ENCODE measurements at places on chromosomes 3 and 15.

DNA sequence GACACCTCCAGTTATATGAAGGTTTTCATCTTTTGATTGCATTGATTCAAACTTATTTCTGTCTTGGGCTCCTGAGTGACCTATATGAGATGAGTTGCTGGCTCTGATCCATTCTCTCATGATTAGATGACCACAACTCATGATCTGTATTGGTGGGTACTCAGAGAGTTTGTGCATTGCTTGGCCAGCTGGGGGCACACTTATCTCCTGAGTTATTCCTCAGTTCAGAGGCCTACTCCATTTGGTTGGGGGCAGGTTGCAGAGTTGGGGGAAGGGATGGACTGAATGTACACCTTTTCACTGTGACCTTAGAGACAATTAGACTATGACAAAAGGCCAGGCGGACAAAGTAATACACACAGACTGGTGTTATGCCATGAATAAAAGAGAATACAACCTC lies 166.2 kb upstream of the SEMA6D start:
- no peak for DNase-seq

DNA sequence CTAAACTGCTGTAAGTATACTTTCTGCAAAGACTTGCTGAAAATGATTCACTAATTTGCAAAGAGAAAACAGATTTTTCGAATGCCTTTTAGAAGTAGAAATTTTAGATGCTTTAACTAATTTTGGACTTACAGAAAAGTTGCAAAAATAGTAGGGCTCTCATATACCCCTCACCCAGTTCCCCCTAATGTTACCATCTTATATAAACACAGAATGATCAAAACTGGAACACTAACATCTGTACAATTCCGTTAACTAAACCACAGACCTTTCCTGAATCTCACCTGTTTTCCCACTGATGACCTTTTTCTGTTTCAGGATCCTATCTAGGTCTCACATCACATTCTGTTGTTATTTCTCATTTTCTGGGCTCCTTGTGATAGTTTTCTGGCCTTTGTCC lies 454.8 kb downstream of the SHQ1 start:
- DNase-seq, result no peak

GRCh38 chr3:182962166-182962565 lies 18.2 kb downstream of the DCUN1D1 start:
- DNase-seq, result no peak

- DNase-seq, result no peak
These were observed 81.8 kb upstream of the NANOGP8 start for GRCh38 chr15:35166730-35167359.

GRCh38 chr3:119715105-119715504 lies 12.3 kb downstream of the CFAP91 start:
- no peak for DNase-seq

- no peak for DNase-seq
These were observed 60.8 kb downstream of the KAT2B start for GRCh38 chr3:20101041-20101440.

GRCh38 chr3:114848643-114849350 lies 298.3 kb downstream of the ZBTB20 start:
- DNase-seq, result no peak

DNA sequence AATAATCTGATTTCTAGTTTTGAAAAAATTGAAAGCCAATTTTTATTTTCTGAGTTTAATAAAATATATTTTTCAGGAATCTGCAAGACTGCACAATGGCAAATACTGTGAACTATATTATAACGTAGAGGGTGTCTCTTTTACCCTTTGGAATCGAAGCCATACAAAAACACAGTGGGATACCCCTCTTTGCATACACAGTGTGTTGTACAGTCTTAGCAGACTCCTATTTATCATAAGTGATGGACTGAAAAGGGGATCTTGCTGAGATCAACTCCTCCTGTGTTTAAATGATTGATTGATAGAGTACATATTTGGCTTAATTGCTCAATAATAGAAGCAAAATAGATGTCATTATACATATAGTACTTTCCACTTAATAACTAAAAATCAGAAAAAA lies 981.2 kb downstream of the NSUN3 start:
- no peak for DNase-seq

- DNase-seq, result no peak
These were observed 99.0 kb downstream of the TMCC1 start for GRCh38 chr3:129794311-129795185.

DNA sequence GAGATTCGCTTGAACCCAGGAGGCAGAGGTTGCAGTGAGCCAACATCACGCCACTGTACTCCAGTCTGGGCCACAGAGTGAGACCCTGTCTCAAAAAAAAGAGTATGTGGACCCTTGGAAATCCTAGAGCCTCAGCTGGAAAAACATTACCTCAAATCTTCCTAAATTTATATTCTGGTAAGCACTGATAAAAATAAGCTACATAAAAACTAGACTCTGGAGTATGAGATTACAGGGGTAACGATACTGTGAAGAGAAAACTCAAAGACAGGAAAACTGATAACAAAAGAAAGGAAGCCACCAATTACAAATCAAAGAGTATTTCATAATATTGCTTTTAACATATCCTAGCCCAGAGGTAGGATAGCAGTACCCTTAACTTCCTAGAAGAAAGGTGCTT lies 30.3 kb downstream of the SETD2 start:
- DNase-seq, result no peak

- DNase-seq, result no peak
These were observed 30.3 kb upstream of the SETD2 start for GRCh38 chr3:47193871-47194859.

DNA sequence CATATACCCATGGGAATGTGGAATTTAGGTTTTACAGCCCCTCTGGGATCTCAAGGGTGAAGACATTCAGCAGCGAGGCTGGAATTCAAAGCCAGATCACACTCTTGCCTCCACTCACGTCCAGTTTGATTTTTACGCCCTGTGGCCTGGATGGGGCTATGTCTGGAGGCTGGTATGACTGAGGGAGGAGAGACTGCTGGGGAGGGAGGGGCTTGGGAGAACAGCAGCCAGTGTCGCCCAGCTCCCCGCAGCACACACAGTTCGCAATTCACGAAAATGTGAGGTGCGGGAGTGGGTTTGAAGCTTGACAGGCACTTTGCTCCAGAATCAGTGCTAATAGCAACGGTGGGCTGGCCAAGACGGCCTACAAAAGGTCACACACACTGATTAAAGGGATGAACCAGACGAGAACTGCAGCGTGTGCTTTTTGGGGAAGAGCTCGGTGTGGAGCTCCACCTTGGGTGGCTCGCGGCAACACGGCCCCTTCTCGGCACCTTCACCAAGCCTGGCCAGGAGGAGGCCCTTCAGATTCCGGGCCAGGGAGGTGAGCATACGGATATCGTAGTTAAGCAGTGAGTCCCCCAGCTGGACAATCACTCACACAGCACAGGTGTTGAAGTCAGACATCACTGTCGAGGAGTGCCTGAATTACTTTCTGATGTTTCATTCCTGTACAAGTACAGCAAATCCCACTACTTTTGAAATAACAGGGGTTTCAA lies 16.4 kb downstream of the EHD4 start:
- no peak for DNase-seq

DNA sequence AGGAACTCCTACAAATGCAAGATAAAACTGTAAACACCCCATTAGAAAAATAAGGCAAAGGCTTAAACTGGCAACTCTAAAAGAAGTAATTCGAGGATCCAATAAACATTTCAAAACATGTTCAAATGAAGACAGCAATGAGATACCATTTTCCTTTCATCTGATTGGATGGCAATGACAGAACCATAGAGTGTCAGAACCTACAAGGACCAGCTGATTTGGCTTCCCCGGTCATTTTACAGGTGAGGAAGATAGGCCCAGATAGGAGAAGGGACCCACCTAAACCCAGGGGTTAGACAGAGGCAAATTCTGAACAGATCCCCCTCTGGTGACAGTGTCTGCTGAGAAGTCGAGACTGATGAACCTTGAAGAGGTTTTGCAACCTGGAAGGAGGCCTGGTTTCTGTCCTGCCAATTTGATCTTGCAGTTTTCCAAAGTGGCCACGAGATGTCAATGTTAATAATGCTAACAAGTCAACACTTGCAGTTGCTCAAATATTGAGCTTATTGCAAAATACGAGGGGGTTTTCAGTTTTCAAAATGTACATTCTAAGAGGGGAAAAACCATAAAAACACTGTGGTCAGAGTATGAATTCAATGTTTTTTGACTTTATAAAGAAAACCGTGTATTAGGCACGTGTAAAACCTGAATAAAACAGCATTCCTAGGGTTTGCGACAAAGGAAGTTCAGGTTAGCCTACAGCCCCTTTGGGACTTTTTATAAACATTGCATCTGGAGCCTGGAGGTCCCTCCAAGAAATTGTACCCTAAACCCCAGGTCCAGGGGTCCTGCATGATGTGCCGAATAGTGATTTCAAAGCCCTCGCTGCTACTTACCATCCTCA lies 21.5 kb downstream of the CFAP161 start:
- DNase-seq, result no peak

GRCh38 chr3:11283139-11283475 lies 10.9 kb downstream of the ATG7 start:
- no peak for DNase-seq

DNA sequence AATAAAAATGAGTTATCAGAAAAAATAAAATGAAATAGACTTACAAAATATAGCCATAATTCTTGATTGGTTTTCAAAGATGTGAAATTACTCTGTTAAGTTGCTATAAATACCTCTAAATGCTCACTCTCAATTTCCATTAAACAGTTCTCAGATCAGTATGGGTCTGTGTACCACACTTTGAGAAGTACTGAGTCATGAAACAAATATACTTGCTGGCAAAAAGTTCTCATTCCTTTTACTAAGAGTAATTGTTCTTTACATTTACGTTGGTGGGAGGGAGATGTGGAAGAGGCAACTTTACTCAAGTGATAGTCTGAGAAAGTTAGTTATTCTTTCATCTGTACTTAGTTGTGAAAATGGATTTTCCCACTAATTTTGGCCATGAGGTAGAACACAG lies 96.3 kb downstream of the ZNF385D start:
- DNase-seq, result no peak

GRCh38 chr3:43256714-43257461 lies 29.5 kb upstream of the SNRK start:
- DNase-seq, result no peak

- no peak for DNase-seq
These were observed 139.0 kb downstream of the P3H2 start for GRCh38 chr3:189981668-189982067.

DNA sequence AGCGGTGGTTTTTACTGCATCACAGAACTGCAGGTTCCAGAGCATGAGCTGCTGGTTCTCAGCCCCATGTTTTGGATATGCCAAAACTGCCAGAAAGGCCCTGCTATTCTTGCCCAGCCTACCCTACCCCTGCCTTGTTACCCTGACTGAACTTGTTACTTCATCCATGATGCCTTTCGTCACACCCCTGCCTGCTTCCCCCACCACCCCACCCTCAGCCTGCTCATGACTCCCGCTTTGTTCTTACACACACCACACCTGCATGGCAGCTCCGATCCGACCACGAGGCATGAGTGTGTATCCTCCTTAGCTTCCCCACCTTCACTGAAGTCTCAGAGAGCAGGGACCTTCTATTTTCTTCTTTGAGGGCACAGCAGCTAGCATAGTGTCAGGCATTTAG lies 5.1 kb upstream of the TM4SF1 start:
- no peak for DNase-seq

DNA sequence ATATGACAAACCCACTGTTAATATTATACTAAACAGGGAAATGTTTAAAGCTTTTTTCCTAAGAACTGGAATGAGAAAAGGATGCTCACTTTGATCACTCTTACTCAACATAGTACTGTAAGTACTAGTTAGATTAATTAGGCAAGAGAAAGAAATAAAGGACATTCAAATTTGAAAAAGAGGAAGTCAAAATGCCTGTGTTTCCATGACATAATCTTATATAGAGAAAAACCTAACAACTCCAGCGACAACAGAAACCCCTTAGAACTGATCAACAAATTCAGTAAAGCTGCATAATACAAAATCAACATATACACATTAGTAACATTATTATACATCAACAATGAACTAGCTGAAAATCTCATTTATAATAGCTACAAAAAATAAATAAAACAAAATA lies 200.6 kb upstream of the ROBO1 start:
- no peak for DNase-seq

- no peak for DNase-seq
These were observed 70.3 kb upstream of the GALNT15 start for GRCh38 chr3:16104156-16104555.

GRCh38 chr3:133383175-133383574 lies 16.7 kb upstream of the BFSP2 start:
- DNase-seq, result no peak

DNA sequence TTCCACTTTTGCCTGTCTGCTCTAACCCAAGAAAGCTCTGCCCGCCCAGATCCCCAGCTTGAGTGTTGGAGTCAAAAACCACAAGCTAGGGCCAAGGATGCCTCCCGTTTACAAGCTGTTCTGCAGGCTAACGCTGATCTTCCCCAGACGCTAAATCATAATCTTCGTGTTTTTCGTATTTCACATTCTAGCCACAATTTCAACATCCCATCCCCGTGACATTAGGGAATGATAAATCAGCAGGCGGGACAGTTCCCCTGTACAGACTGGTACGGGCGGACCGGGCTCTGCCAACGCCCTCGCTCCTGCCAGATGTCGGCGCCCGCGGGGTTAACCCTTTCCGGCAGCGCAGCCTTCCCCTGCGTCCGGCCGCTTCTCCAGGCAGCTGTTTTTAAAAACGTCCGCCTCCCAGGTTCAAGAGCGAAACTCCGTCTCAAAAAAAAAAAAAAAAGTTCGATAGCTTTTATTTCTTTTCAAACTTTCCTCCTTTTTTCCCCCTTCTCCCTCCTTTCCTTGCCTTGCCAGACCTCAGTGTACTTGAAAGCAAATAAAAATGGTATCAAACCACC lies 81.0 kb upstream of the BNC1 start:
- DNase-seq, result no peak

DNA sequence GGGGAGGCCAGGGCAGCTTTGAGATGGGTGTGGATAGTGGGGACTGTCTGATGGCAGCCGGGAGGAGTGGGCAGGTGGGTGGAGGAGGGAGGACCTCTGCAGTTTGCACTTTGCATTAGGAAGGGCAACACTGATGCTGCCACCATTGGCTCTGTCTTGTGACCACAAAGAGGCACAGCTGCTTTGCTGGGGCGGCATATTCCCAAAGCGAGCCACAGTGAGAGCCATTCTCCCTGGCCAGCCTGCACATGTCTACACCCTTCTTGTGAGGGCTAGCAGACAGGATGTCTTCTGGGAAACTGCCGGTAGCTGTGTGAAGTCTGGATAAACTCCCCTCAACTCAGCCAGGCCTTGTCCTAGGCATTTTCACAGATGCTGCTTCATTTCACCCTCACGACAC lies 38.3 kb downstream of the CCNB2 start:
- no peak for DNase-seq

- DNase-seq, result no peak
These were observed 108.4 kb downstream of the PTPRG start for GRCh38 chr3:61669668-61670299.

DNA sequence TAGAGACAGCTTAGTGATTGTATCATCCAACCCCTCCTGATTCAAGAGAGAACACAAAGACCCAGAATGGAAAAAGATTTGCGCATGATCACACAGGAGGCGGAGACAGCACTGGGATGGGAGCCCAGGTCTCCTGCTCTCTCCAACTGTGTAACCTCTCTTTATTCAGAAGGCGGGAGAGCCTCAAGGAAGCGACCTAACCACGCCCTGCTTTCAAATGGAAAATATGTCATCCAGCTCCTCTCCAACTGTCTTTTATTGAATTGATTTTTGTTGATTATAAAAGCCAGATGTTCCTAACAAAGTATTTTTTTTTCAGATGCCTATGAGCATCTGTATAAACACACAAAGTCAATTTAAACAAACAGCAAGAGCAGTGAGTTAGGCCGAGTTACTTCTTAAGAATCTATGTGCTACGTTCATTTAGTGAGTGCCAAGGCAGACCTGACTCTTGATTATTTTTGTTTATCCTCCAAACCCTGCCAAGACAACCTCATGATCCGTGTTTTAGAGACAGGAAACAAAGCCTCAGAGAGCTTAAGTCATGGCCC lies 74.5 kb downstream of the BFSP2 start:
- DNase-seq, result no peak
